ENCODE measurements at places on chromosomes 1 and 21. TPM values are rescaled to one million over a fixed set of nuclear protein-coding genes. Genes with fewer than 3 reads are reported as not detected.
A peak's percentile ranks its signal among the peaks of the same experiment; 100 is the strongest.

DNA sequence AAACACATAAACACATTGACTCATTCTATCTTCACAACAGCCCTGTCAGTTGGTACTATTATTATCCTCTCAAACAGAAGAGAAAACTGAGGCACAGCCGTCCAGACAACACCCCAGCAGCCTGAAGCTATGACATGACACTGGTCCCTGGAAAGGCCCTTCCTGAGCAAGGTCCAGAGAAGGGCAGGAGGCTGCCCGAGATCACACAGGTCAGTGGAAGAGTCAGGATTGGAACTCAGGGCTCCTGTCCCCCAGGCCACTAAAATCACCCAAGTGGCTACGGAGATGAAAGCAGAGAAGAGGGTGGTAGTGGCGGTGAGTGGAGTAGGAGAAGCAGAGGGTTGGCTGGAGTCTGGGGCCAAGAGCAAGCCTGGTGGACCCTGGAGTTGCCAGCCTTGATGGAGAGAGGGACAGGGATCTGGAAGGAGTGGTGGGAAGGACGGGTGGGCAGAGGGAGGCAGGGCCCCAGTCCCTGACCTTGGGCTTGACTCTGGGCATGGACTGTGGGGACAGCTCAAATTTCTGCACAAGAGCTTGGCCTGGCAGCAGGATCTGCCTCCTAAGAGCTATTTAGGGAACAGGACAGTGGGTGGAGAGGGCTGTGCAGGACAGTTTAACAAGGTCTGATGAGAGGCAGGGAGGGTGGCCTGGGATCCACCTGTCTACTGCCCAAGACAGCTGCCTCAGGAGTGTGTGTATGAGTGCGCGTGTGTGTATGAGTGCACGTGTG, 15.8 kb downstream of the MYOM3 start:
- peak; percentile 8 for DNase-seq

GRCh38 chr1:245363461-245364200, 208.8 kb downstream of the KIF26B start:
- peak; percentile 4 for DNase-seq

- peak; percentile 47 for DNase-seq
Observed at GRCh38 chr1:59445040-59445439, 148.1 kb downstream of the FGGY start.

DNA sequence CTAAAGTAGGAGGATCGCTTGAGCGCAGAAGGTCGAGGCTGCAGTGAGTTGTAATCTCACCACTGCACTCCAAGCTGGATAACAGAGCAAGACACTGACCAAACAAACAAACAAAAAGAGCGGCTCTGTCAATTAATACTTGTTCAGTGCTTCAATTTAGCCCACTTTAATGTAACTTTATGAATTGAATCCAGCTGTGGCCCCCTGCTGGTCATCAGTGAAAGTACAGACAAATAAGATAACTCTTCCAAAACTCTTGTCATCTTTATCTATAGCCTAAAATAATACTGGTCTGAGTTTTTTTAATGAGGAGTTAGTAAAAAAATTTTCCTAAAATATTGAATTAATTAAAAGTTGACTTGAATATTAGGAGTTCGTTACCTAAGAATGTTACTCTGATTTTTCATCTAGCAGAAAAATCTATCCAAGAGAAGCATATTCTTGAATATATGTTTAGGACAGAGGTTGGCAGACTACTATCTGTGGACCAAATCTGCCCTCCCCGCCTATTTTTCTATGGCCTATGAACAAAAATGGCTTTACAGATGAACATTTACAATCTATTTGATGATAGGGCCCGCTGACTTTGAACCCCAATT, 26.1 kb downstream of the ATP5PF start:
- DNase-seq = peak; percentile 56

- DNase-seq = peak; percentile 42
Observed at GRCh38 chr21:32523988-32524719, 61.2 kb downstream of the TCP10L start.

DNA sequence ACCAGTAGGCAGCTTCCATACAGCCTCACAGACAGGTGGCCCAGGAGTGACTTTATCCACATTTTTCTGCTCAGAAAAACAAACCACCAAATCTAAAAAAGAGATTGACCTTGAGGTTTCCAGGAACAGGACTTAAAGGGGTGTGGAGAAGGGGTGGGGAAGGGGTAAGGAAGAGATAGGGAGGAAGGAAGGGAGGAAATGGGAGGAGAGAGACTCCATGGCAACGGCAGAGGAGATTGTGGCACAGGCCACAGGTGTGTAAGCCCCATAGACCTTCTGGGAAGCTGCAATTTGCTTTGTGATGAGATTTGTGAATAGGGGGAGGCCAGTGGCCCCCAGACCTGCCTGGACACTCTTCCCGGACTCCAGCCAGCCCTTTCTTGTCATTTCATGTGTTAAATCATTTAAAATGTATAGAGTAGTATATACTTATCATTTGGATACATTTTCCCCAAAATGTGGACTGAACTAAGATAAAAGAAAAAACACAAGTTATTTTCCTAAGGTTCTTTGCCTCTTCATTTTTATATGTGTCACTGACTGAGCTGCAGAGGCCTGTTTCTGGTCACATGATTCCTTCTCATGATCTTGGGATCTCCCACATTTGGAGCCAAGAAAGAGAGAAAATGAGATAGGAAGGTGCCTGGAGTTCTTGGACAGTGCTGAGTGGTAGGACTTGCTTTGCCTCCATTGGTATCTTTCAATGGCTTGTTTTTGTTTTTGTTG, 55.5 kb downstream of the CLIC6 start:
- no peak for DNase-seq

DNA sequence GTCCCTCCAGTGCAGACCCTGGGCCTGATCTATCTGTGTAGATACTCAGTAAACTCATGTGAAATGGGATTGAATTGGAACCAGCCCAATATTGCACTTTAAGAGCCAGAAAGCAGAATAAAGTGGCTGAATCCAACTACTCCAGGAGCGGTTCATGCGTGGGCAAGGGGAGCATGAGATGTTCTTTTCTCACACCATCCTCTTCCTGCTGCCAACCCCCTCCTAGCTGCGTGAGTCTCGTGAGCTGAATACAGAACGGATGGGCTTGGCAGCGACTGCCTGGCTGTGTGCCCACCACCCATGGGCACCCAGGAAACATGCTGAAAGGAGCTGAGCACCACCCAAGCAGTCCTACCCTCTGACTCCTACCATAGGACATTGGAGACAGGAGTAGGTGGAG, 128.3 kb downstream of the ELAVL4 start:
- no peak for DNase-seq

DNA sequence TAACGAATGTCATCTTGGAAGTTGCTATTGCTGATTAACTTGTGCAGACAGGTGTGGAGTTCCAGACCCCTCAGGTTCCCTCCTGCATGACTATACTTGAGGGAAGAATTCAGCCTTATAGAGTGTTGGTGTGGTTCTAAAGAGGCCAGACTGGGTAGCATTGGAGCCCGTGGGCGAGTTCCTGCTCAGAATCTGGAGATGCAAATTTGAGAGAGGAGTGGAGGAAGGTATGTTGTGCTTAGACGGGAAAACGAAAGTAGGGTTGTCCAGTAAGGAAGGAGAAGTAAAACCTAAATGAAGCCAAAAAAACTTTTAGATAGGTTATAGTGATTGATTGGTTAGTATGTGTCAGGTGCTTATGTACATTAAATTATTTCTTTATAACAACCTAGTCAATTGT, 79.2 kb downstream of the ZNF326 start:
- DNase-seq = no peak

GRCh38 chr1:220999872-221000863, 120.9 kb downstream of the HLX start:
- DNase-seq = no peak

DNA sequence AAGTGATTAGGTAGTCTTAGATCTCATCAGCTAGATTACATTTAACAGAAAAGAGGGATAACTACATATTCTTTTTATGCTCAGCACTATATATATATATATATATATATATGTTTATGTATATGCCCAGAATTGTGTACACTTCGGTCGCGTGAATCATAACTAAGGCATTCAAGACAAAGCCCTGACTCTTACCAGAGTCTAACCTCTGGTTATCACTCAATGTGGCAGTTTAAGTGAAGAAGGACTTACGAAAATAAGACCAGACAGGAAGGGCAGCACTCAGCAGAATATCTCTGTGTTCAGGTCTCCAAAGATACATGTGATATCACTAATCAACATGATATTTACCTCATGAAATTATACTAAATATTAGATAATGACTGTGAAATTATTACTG, 1326.7 kb downstream of the MRPL39 start:
- no peak for DNase-seq

GRCh38 chr1:17768651-17769241, 13.6 kb downstream of the ACTL8 start:
- DNase-seq = peak; percentile 80

The GJC2 gene
- 0.63 TPM for total RNA-seq

The TAF1A gene
- 15.7 TPM for total RNA-seq

The TRIM58 gene
- total RNA-seq = not detected

The RHCE gene
- total RNA-seq = 1.6 TPM

The ATP6V1G3 gene
- not detected for total RNA-seq

The FH gene
- 96.6 TPM for total RNA-seq

The MRAP gene
- not detected for total RNA-seq

The CFAP74 gene
- total RNA-seq = not detected

The AMY1B gene
- not detected for total RNA-seq

The CCDC30 gene
- 0.38 TPM for total RNA-seq

Data from LHCN-M2 (cell line).